ENCODE measurements at places on chromosomes 12 and 14.

- no peak for DNase-seq
Measured at GRCh38 chr14:68551045-68551683, 241.7 kb downstream of the ZFP36L1 start.

DNA sequence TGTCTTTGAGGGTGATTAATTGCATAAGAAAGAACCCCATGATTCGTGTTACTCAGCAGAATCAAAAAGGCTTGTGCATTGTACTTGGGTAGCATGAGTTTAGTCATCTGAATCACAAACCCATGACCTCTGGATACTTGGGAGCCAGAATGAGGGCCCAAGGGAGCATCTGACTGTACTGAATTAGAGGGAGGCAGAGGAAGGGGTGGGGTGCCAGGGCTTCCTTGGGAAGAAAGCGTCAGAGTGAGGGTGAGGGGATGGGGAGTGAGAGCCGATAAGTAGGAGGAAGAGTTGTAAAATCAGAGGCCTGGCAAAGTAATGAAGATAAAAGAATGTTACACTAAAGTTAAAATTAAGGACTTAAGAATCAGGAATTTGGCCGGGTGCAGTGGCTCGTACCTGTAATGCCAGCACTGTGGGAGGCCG is 29.8 kb downstream of the GPRC5D start:
- no peak for DNase-seq

DNA sequence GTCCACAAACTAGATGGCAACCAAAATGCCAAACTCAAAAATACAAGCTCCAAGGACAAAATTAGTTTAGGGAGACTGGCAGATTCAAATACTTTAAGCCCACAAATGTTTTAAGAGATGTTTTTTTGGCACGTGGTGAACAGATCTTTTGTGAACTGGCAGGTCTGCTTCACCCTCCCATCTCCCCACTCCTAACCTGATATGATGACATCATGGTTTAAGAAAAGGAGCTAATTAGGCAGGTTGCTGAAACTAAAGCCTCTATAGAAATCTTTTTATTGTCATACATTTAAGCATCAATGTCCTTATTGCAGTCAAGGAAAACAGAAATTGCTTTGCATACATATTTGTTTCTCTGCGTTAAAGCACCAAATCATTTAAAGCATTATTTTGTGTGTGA is 5.8 kb downstream of the LRIG3 start:
- no peak for DNase-seq

- no peak for DNase-seq
Measured at GRCh38 chr12:86134561-86134960, 121.6 kb downstream of the MGAT4C start.

GRCh38 chr12:115716551-115716950 is 560.9 kb downstream of the MED13L start:
- DNase-seq: no peak

GRCh38 chr12:12474471-12474928 is 88.2 kb downstream of the DUSP16 start:
- DNase-seq: peak; percentile 67

DNA sequence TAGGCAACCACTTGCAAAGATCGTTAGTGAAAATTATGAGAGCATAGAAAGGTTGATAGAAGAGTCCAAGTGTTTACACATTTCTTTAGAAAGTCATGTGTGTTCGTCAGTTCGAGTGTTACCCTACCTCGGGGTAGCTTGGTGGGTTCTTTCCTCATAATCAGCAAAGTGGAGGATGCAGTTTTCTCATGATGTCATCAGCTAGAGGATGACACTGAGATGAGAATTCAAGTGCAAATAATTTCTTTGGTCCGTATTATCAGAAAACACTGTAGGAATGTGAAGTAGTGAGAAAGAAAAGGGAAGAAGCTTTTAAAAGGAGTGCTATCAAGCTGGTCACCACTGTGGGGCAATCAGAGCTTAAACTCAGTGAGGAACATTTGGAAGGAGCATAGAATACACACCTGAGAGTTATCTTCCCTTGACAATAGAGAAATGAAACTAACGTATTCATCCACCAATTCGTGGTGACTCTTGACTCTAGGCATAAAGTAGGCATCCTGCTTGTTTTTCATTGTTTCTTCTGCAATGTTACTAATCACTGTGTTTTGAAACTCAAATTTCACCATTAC is 1340.9 kb upstream of the TMEM132C start:
- no peak for DNase-seq

DNA sequence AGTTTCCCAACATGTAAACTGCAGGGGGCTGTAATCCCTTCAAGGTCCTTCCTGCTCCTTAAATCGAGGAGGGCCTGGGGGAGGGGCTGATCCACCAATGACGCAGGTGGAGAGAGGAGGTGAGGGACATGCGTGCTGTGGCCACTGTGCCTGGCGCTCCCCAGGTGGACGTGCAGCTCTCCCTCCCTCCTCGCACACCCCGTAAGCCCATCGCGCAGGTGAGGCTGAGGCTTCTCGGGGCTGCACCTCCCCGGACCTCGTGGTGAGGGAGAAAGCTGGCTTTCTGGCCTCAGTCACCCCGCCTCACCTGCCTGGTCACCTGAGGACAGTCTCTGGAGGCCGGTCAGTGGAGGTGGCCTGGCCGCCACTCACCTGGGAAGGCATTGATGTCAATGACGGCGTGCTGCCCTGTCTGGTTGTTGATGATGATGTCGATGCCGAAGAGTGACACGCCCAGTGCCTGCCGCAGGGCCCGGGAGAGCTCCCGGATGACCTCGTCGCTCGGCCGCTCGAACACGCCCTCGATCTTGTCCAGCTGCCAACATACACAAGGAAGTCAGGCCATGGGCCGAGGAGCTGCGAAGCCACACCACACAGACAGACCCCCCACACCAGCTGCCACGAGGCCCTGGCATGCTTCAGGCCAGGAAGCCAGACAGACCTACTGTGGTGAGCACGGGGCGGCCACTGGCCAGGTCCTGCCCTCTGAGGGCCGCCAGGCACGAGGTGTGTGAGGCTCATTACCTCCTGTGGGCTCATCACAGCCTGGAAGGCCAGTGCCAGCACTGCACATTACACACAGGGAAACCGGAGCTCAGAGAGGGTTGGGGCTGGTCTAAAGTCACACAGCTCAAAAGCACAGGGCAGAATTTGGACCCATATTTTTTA is 23.3 kb downstream of the CHGA start:
- no peak for DNase-seq

DNA sequence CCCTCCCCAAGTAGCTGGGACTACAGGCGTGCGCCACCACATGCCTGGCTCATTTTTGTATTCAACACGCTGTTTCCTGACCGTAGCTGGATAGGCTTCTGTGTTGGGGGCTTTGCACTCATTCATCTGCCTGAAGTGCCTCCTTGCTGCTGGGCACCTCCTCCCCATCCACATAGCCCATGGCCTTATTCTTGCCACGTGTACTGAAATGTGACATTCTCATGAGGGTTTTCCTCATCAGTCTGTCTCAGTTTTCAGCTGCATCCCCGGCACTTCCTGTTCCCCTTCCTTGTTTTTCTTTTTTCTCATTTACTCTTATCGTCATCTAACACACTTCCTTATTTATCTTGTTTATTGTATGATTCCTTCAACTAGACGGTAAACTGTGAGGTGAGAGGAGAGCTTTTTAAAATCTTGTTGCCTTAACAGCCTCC is 36.6 kb downstream of the RCOR1 start:
- no peak for DNase-seq

- no peak for DNase-seq
Measured at GRCh38 chr12:88579601-88580050, 645 bp downstream of the KITLG start.

DNA sequence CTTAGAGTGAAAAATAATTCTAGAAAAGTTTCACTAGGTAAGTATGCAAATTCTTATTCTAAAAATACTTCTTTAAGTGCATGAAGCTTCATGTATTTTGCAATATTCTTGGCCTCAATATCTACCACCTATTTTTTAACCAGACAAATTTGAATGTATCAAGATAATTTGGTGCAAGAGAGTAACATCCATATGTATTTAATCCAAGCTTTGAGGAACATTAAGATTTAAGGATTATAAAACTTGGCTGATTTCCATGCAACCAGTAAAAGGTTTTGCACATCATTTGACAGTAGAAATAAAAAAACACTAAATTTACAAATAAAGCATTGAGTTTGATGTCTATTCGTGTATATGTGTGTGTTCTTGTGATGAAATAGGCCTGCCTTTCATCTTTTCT is 7.7 kb downstream of the LUM start:
- no peak for DNase-seq

DNA sequence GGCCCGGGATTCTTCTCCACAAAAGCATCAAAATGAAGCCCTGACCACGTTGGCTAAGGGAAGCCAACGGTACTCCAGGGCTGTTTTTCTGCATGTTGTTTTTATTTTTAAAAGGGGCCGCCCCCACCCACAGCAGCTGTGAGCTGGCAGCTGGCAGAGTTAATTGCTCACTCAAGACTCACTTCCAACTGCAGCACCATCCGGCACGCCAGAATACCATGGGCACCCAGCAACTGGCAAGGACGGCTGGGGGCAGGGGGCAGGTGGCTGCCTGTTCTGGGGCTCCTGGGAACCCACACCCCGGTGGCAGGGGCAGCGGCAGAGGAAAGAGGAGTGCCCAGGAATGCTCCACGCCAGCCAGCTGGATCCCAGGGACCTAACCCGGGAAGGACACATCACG is 44.3 kb downstream of the NCOR2 start:
- DNase-seq: no peak

DNA sequence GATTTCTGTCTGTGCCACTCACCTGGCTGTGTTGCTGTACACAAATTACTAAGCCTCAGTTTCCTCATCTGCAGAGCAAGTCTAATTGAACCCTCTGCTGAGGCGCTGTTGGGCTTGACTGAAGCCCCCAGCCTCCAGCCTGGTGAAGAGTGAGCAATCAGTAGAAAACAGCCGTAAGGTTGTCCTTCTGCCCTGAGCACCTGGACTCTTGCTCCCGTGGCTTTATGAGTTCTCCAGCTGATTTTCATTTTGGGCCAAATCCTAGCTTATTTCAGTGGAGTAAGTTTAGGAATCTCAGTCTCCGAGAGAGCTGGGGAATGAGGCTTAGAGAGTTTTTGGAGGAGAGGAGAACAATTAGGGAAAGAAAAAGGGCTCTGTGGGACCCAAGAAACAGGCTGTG is 133.9 kb upstream of the EVL start:
- DNase-seq: no peak

DNA sequence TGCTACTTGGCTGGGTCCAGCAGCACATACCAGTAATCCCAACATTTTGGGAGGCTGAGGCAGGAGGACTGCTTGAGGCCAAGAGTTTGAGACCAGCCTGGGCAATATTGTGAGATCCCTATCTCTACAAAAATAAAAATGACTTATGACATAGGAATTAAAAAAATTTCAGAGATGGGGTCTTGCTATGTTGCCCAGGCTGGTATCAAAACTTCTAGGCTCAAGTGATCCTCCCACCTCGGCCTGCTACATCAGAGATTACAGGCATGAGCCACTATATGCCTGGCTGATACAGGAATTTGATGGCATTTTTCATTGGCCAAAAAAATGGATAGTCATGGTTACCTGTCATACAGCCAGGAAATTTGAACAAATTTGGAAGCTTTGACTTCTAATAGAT is 54.6 kb downstream of the ZC3H14 start:
- no peak for DNase-seq

DNA sequence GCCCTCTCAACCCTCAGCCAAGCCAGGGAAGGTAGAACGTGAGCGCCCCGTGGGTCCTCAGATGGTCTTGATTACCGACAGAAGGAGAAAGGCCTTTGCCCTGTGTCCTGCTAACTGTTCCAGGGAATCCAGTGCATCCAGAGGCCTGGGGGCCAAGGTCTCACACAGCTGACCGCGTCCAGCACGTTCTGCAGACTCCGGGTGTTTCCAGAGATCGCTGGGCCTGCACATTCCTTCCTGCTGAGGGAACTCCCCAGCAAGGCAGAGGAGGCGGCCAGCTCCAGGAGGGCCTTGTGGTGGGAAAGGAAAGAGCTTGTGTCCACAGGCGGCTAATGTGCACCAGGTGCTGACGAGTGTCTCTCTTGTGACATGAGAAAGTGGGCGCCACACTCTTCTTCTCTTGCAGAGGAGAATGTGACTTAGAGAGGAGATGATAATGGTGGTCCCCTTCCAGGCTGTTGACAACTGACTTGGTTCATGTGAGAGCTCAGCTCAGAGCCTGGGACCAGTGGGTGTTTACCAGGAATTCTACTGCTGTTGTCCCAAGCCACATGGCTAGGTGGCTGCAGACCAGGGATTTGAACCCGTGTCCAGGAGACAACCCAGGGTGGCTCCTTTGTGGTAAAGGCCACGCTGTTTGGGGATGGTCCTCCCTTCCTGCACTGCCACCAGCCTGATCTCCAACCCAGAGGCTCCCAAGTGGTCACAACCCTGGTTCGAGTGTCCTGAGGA is 46.8 kb upstream of the DLK1 start:
- no peak for DNase-seq

- no peak for DNase-seq
Measured at GRCh38 chr12:31246470-31246850, 79.5 kb downstream of the SINHCAF start.

- DNase-seq: no peak
Measured at GRCh38 chr14:62029569-62029924, 267.3 kb downstream of the SNAPC1 start.

DNA sequence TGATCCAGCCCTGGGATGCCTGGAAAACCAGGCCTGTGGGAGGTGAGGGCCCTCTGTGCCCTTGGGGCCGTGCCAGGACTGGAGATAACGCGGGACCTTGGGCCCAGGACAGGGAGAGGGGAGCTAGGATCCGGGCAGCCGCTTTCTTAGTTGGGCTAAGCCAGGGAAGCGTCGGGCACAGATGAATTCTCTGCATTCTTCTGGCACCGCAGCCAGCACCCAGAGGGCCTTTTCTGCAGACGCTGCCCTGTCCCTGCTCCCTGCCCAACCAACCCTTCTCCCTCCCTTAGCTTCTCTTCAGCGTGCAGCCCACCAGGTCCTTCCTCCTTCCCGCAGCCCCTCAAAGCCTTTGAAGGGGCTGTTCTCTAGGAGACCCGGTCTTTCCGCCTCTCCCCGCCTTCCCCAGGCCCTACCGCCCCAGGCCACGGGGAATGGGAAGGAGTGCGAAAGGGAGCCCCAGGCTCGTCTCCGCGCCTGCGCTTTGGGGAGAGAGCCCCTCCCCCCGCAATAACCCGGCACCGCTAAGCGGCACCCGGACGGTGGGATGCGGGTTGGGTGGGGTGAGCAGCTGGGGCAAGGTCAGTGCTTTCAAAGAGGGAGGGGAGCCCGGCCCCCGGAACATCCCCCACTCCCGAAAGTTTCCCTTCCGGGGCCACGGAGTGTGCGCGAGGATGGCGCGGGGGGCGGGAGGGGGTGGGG is 663 bp downstream of the NCKAP5L start:
- DNase-seq: peak; percentile 24

GRCh38 chr14:69756298-69756697 is 10.6 kb upstream of the SRSF5 start:
- DNase-seq: no peak

- DNase-seq: no peak
Measured at GRCh38 chr12:84218406-84218805, 694.2 kb downstream of the SLC6A15 start.

DNA sequence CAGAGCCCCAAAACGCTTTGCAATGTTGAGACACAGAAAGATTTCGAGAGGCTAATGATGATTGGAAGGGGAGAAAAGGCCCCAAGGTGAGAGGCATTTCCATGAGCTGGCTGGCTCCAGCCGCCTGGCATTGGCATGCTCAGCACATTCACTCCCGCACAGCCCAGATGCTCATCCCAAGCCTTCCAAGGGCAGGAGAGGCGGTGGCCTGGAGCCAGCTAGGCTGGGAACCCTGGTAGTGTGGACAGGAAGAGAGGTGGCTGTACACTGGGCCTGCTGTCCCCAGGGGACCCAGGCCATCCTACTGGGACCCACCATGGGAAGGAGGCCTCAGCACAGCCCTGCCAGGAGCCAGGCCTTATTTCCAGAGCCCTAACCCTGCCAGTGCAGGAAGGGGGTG is 72.2 kb downstream of the SPTB start:
- no peak for DNase-seq

- peak; percentile 13 for DNase-seq
Measured at GRCh38 chr12:28872654-28873268, 276.3 kb upstream of the FAR2 start.

Measured in CD4-positive, alpha-beta T cell treated with Interleukin-2 at 100 ng/mL for 4 hours (primary cell).